NCI-H774 (cell line): ENCODE measurements at places on chromosomes 11 and 22.

DNA sequence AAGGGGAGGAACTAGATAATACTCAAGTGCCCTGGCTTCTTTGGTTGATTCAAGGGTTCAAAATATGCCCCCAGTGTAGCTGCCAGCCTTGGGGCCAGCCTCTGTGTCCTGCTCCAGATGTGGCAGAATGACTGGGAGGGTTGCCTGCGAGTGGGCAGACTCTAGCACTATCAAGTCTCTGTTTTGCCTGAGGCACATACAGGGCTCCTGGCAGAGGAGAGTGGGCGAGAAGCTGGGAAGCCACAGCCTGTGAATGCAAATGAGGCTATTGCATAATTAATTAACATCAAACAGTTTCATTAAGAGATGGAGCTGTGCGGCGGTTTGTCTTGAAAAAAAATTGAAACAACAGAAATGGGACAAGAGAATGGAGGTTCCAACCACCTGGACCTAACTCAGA is 50.8 kb downstream of the BUD13 start:
- DNase-seq: no peak

- DNase-seq: no peak
These were observed 3.0 kb downstream of the MN1 start for GRCh38 chr22:27798511-27799014.

- no peak for DNase-seq
These were observed 35.7 kb upstream of the PTPRJ start for GRCh38 chr11:47944632-47945031.

DNA sequence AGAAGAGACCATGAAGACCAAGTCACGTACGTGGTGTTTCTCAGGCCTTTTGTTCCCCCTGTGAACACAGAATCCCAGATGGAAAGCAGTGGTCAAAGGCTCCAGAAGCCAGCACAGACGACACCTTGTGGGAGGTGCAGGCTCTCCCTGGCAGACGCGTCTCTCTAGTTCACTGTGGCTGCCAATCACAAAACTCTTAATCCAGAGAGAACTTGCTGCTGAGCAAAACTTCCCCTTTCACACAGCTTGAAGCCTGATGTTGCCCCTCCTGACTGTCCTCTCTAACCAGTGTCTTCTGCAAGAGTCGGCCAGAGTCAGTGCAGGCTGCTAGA is 67.1 kb downstream of the PIWIL3 start:
- no peak for DNase-seq

- DNase-seq: peak; percentile 32
These were observed 8.5 kb upstream of the CCDC89 start for GRCh38 chr11:85694385-85694980.

DNA sequence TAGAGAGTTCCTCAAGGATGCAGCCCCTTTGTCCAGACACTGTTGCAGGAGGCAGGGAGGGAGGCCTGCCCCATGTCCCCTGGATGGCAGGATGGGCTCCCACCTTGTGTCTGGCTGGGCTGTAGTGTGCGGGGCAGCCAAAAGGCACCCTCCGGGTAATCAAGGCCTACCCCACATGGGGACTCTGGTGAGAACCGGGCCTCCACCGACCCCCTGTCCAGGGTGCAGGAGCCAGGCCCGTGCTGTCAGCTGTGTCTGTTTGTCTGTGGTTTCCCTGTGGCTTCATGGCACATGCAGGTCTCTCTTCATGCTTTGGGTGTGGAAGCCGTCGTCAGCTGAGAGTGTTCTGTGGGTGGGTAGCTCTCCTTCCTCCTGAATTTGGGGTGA is 1240.9 kb downstream of the BRD1 start:
- DNase-seq: no peak

GRCh38 chr11:13629779-13630178 is 38.7 kb upstream of the FAR1 start:
- no peak for DNase-seq

DNA sequence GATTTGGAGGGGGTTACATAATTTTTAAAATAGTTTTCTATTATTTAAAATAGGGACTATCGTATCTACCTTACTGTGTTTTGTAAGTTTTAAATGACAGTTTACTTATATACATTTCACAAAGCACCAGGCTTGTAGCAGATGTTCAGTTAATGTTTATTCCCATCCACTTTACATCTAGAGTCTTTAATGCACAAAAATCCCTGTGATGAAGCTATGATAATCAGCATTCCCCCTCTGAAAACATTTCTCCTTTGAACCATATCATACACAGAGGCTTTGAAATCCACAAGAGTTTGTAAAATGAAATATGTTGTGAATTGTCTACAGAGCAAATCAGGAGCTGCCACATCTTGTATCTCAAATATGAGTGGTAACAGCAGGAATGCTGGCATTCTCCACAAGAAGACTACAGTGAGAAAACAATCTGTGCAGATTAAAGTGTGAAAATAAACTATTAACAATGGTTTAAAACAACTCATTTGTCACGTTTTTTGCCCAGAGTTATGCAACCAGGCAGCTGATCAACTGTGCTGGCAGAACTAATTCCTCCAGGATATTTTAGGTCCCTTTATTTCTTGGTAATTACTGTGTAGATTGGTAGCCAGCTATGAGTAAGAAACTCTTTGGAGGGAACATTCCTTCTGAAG is 699.1 kb upstream of the ARHGAP42 start:
- no peak for DNase-seq

DNA sequence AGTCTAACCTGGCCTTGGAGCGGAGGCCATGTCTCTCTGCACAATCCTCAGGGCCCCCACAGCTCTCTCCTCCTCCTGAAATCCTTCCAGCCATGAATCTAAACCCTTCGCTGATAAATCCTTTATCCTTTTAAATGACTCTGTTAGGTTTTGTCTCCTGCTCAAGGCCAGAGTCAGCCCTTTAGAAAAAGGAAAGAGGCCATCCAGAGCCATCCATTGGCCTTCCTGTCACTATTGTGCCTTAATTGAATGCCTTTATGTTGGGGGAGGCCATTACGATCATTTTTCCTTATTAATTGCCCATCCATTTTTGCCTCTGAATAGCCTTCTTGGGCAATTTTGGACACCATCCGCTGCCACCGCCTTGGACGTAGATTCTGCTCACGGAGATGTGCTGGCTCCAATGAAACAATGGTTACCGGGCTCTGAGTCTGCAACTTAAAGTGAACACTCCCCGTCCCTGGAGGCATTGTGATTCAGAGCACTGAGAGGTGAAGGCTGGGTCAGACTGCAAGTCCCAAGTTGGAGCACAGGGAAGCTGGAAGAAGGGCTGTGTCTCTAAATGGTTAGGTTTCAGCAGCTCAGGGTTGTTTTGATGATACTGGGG is 213.0 kb upstream of the E2F8 start:
- DNase-seq: no peak

GRCh38 chr11:6433998-6434660 is 6.7 kb downstream of the HPX start:
- no peak for DNase-seq
